ENCODE measurements at places on chromosomes 11 and 22. TPM values are rescaled to one million over a fixed set of nuclear protein-coding genes. Genes with fewer than 3 reads are reported as not detected.

ZNF408 gene
- total RNA-seq: 6.2 TPM

LRRC74B gene
- total RNA-seq: under 0.01 TPM

MRGPRG gene
- not detected for total RNA-seq

GTSE1 gene
- 0.95 TPM for total RNA-seq

KRTAP5-9 gene
- total RNA-seq: not detected
